Ovary (tissue), 10 donors: ENCODE measurements at places on chromosomes 1 and 21. TPM values are rescaled to one million over a fixed set of nuclear protein-coding genes. Genes with fewer than 3 reads are reported as not detected.

GRCh38 chr1:211118407-211119102 is 15.4 kb downstream of the KCNH1 start:
- DNase-seq: no peak

GRCh38 chr1:36083635-36084496 is at the start of gene TEKT2:
TSS of gene TEKT2 (plus strand) at chr1:36084094. CDS start at chr1:36084922, 828 bp downstream.
- peak; percentile 66 for DNase-seq

DNA sequence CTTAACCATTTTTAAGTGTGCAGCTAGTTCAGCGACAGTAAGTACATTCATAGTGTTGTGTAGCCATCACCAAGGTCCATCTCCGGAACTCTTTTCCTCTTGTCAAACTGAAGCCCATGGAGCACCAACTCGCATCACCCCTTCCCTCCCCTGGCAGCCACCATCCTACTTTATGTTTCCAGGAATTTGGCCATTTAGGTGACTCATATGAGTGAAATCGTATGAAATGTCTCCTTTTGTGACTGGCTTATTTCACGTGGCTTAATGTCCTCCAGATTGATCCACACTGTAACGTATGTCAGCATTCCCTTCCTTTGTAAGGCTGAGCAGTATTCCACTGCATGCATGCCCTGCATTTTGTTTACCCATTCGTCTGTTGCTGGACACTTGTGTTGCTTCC is 2.5 kb downstream of the COL6A2 start:
- peak; percentile 14 for DNase-seq

DNA sequence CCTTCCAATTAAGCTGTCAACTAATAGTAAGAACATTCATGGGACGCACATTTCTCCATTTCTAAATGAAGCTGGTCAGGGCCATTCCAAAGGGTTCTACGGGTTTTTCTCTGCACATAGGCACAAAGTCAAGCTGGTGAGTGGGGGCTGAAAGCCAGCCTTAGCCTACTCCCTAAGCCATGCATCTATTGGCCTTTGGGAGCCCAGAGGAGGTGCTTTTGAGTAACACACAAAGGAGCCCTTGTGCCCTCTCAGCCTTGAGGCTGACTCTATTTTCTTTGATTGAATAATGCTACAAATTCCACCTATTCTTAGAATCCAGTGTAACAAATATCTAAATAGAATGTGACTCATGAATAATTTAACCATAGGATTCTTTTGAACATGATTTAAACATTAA is 73.6 kb downstream of the RGS13 start:
- DNase-seq: no peak

- DNase-seq: no peak
Observed at GRCh38 chr1:203589171-203589570, 37.5 kb upstream of the ATP2B4 start.

DNA sequence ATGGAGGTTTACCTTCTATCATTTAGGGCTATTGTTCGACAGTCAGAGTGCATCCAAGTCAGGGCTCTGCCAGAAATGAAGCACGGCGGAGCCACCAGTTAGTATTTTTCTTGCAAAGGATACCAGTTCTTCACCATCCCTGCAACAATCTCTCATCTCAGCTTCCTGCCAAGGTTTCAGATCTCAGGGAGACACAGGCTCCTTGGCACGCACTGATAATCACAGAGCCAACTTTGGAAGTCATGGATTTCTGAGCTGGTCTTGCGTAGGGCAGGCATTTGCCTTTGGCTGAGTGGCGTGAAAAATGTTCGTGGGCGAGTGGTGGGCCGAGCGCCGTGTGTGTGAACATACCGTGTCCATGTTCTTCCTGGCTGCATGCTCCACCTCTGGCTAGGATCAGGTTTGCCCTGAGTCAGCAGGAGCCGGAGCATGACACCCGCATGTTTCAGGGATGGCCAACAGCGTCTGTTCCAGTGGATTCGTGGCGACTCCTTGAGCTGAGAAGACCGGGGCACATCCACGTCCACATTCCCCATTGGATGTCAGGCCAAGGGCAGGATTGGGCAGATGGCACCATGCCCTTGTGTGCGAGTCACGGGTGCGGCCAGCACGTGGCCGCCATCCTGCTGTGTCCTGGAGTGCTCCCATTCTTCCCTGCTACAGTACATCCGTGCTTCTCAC is 118.5 kb upstream of the C1orf174 start:
- DNase-seq: no peak

DNA sequence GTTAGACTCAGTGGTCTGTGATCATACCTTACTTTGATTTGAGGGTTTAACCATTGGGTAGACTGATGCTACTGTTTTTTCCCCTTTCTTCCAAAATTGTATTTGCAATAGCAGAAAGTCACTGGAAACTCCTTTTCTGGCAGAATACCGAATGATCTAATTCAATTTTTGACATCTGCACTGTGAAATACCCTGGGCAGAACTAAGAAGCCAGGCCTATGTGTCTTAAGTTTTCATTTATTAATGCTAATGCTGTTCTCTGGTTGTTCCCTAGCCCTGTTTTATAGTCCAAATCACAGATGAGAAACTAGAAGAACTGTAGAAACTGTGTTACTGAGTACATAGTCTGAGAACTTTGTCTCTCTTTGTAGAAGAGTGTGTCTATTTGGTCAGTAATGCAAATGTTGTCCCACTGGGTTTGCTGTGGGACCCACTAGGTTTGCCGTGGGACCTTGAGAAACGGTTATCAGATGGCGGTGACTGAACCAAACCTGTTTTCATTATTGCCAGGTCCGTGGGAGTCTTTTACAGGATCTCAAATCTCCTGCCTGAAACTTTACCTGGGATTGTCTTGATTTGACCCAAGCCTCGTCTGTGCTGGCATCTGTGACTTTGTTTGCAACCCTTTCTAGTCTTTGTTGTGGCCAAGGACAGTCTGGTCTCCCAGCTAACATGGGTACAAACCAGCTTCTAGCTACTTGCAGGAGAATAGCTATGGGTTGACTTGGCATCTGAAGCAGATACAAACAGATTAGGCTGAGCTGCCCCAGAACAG is 41.4 kb downstream of the PEX14 start:
- DNase-seq: no peak

- DNase-seq: no peak
Observed at GRCh38 chr1:110750562-110750961, 75.8 kb upstream of the KCNA3 start.

DNA sequence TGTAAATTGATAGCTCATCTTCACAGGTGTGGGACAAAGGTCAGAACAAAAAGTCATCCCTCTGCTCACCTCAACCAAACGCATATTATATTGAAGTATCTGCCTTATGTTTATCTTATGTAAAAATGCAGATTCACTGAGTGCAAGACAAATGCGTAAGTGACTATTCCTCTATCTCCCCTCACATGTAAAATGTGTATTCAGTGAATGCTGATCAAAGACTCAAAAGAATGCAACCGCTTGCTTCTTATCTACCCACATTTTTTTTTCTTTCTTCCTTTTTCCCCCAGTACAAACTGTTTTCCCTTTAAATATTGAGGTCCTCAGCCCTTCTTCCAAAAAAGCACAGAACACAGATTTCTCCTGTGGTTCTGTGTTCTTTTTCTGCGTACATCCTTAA is 1882.9 kb downstream of the NCAM2 start:
- no peak for DNase-seq

DNA sequence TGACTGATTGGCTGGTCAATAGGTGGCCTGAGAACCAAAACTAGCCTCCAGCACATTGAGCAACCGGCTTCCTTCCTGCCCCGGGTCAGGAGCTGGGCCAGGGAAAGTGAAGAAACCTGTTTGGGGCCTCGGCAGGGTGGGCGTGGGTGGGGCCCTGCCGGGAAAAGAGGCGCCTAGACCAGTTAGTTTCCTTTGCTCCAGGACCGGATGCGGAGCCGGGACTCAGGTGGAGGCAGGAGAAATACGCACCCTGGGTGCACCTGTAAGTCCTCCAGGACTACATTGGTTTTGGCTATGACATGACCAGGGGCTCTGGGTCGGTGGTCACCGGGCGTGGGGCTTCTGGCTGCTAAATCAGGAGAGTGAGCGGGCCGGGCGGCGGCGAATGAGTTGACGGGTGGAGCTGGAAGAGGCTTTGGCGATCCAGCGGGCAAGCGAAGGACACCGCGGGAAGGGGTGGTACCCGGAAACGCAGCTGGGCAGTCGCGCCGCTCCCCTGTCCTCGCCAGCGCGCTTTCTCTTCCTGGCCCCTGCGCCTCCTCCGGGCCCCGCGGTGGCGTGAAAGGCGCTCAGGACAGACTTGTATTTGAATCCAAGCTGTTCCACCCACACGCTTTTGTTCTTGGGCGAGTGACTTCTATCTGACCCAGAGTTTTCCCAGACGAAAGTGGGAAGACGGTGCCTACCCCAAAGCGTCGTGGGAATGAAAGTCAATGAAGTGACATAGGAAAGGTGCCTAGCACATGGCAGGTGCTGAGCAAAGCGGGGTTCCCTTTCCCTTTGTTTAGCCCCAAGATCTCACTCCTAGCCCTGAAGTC is 30.6 kb upstream of the JUN start:
- DNase-seq: peak; percentile 66

DNA sequence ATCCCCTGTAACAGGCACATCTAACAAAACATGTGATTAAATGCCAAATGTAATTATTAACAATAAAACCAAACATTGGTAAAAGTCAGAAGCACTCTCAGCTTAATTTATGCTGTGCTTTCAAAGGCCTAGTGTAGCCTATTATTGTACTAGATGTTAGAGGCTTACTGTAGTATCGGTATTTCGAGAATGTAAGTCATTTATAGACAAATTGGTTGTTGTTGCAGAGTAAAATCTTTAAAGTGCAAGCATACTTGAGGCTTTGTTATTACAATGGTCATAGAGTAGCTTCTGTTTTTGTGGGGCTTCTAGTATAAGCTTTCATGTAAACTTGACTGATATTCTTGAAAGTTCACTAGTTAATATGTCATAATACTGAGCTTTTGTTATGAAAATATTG is 965.8 kb downstream of the PLA2G4A start:
- DNase-seq: no peak

DNA sequence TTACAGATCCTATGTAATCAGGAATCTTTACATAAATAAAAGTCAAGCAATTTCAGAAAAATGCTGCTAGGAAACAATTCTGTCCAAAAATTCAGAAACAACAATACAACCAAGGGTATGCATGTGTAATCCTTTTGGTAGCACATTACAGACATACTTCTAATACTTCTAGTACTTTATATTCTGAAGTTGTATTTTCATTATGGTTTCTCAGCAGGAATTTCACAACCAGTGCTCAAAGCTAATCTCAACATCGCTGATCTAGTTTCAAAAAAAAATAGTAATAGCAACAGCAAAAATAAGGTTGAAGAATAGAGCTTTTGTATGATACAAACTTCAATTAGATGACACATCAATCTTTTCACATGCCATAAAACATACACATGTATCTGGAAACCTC is 545.2 kb downstream of the LTN1 start:
- DNase-seq: no peak

DNA sequence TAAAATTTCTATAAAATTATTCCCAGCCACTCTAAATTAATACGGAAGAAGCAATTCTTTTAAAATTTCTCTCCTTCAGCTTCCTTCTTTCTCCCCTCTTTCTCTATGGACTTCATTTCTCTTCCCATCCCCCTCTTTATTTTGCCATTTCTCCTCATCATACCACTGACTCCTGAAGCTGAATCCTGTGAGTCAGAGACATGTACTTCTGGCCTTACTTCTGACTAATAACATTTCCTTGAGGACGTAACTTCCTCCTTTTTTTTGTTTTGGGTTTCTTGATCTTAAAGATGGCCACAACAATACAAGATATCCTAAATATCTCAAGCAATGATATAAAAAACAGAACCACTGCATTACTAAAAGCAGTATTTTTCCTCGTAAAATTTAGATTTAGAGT is 63.6 kb upstream of the DENND1B start:
- no peak for DNase-seq

GRCh38 chr21:32442566-32443318 is 30.2 kb downstream of the EVA1C start:
- no peak for DNase-seq

DNA sequence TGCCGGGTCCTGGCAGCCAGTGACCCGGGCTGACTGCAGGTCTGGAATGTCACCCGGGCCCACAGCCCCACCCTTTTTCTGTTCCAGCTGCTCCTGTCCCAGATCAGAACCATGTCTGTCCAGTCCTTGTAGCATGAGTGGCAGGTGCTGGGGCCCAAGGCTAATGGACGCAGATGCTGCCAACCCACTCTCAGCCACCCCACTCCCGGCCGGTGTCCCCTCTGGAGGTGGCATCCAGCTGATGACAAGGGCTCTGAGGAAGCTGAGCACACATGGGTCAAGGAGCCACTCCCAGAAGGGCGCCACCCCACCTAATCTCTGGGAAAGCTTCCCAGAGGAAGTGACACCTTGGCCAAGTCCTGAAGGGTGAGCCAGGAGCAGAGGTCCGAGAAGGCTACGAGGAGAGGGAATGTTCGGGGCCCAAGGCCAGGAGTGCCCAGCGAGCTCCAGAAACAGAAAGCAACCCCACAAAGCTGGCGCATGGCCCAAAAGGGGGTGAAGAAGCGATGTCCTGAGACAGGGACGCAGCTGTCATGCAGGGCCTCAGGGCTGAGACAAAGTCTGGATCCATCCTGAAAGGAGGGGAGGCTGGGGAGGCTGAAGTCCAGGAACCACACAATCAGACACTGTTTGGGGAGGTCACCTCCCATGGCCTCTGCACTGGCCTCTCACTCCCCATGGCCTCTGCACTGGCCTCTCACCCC is 39.5 kb downstream of the ACOT7 start:
- DNase-seq: no peak

DNA sequence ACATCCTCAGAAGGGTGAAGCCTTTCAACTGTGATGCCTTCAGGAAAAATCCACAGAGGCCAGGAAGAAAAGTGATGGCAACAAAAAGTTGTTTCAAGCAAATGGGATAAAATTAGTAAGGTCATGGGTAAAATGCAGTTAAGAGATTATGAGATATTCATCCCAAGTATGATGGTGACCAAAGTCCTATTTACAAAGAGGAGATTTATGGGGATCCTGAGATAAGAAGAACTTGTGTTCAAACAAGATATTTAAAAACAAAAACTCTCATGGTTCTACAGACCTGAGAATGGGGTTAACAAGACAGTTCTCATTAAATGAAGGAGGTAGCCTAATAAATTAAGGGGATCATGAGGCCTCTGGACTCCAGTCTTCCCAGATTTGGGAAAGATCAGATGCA is 184.4 kb downstream of the FCRL5 start:
- no peak for DNase-seq

Gene LCE2C
- not detected for total RNA-seq

Gene TESK2
- total RNA-seq: 8.3 TPM

Gene CD5L
- total RNA-seq: not detected

Gene IGSF9
- 2.0 TPM for total RNA-seq

Gene LCE2A
- total RNA-seq: not detected

Gene DENND2C
- 2.8 TPM for total RNA-seq

Gene KCNN3
- total RNA-seq: 6.0 TPM

Gene FBXO2
- total RNA-seq: 2.7 TPM

Gene PEAR1
- total RNA-seq: 20.2 TPM

Gene ERICH3
- total RNA-seq: 10.9 TPM

Gene ZBTB21
- total RNA-seq: 21.9 TPM

Gene COL8A2
- total RNA-seq: 6.2 TPM

Gene RCOR3
- 75.2 TPM for total RNA-seq

Gene ILDR2
- 0.15 TPM for total RNA-seq
